ENCODE measurements at places on chromosomes 13 and 19. TPM values are rescaled to one million over a fixed set of nuclear protein-coding genes. Genes with fewer than 3 reads are reported as not detected.

LCP1 gene
- 0.30 TPM for total RNA-seq

OVOL3 gene
- not detected for total RNA-seq

ZNF320 gene
- not detected for total RNA-seq

KIR3DL2 gene
- total RNA-seq = not detected

ACP5 gene
- 0.29 TPM for total RNA-seq

DAND5 gene
- total RNA-seq = not detected

UPF3A gene
- 28.2 TPM for total RNA-seq

GPC6 gene
- total RNA-seq = 5.7 TPM

TNFSF9 gene
- 7.2 TPM for total RNA-seq

ZNF600 gene
- 0.30 TPM for total RNA-seq

SUGP2 gene
- total RNA-seq = 35.4 TPM

CYP4F8 gene
- not detected for total RNA-seq

All from A549 treated with CpdA at 1 μM for 4 hours (cell line).